ENCODE measurements at places on chromosomes 7 and 10.
A peak's percentile ranks its signal among the peaks of the same experiment; 100 is the strongest.

DNA sequence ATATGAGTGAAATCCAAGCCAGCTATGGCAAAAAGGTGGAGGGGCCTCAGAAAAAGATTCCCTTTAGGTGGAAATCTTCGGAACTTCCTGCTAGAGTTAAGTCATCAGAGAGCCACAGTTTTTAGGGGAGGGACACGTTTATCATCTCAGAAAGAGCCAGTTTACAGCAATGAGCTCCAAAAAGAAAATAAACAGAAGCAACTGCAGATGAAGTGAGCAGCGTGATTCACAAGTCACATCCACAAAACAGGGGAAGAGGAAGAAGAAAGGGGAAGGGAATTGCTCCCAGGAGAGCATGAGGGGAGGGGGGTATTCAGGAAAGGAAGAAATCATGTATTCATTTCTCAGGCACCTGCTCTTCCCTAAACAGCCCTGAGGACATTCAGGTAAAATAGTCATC lies 156.2 kb upstream of the FOXK1 start:
- DNase-seq, result no peak

- DNase-seq, result no peak
These were observed 13.7 kb downstream of the HTRA1 start for GRCh38 chr10:122475100-122475499.

DNA sequence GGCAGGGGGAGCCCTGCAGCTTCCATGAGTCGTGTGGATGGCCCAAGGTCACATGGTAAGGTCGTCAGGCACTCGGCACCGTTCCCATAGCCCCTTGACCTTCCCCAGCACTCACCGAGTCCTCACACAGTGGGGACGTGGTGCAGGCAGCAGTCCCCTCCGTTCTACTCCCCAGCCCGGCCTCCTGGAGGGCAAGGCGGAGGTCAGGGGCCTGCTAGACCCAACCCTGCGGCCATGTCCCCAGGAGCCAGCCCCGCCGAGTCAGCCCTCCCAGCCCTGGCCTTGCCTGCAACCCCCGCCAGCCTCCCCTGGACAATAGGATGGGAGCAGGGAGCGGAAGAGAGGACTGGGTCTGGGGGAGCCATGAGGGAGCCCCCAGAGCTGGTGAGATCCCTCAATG lies 65.2 kb downstream of the ELFN1 start:
- DNase-seq, result no peak

DNA sequence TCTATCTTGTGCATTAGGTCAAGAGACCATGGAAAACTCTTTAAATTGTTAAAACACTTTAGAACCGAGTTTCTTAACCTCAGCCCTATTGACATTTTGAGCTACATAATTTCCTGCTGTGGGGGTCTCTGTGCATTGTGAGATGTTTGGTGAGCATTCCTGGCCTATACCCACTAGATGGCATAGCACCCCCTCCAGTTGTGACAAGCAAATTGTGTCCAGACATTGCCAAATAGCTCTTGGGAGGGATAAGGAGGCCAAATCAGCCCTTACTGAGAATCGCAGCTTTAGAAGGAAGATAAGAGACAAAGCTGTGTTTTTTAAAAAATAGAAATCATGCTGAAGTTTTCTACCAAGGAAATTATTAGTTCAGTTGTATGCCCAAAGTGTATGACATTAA lies 1158.5 kb upstream of the C7orf33 start:
- DNase-seq, result no peak

GRCh38 chr10:68666280-68666760 lies 54.7 kb upstream of the CCAR1 start:
- no peak for DNase-seq

- no peak for DNase-seq
These were observed 47.0 kb downstream of the FOXL3 start for GRCh38 chr7:336810-337566.

DNA sequence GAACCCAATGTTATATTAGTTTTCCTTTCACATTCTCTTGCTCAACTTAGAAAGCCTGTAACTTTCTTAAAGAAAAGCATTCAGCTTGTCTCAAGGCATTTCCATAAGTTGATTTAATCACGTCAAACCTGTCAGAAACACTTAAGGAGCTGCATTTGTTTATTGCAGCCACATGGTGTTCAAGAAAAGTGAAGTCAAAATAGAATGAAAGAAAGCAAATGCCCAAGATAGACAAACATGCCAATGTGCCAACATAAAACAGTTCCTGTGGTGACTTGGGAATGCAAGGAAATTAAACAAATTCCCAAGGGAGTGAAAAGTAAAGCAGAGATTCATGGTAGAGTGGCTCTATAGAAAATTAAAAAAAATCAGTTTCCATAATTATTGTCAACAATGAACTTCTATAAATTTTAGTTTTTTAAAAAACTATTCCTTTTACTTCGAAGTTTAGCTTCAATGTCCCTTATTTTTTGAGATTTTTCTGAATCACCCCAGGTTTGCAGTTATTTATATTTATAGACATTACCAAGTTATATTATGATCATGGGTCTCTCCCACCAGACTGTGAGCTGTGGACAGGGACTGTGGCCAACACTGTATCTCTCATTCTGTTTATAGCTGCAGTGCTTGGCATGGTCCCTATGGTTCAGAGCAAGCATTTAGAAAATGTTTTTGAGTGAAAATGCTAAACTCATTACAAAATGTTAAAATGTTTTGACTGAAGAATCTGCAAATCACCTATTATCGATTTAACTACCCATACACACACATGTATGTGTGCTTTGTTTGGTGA lies 887.4 kb downstream of the REEP3 start:
- no peak for DNase-seq

- no peak for DNase-seq
These were observed 19.7 kb downstream of the SKIDA1 start for GRCh38 chr10:21505711-21506278.

- no peak for DNase-seq
These were observed 139.2 kb upstream of the ZMIZ1 start for GRCh38 chr10:78929541-78929940.

GRCh38 chr7:89770161-89770560 lies 384.1 kb upstream of the STEAP1 start:
- DNase-seq, result no peak

GRCh38 chr7:125122173-125122572 lies 192.5 kb upstream of the POT1 start:
- no peak for DNase-seq

GRCh38 chr7:93566876-93567275 lies 7.6 kb downstream of the CALCR start:
- DNase-seq, result no peak

DNA sequence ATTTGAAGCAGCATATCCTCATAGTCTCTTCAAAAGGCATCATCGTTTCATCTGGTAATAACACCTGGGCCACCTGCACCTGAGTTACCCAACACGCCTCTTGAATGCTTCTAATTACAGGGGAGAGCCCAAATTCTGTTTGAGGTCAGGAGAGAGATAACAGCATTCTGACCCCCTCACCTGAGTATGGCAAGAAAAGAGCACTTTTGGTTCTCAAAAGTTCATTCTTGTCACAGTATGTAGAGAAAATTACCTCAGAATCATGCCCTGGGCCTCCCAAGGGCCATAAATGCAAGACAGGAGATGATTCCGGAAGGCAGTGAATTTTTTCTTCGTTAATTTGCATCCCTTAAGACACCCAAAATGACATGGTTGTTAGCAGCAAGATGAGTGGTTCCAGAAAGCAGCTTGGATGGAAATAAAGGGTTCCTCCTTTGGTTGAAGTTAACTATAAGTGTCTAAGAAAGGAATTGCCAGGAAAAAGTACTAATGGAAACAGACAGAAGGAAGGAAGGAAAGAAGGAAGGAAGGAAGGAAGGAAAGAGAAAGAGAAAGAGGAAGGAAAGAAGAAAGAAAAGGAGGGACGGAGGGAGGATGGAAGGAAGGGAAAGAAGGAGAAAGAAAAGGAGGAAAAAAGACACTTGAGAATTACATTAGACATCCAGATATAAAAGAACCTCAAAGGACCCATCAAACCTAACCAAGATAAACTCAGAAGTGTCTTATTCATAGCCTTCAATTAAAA lies 228.4 kb upstream of the RHOBTB1 start:
- no peak for DNase-seq

DNA sequence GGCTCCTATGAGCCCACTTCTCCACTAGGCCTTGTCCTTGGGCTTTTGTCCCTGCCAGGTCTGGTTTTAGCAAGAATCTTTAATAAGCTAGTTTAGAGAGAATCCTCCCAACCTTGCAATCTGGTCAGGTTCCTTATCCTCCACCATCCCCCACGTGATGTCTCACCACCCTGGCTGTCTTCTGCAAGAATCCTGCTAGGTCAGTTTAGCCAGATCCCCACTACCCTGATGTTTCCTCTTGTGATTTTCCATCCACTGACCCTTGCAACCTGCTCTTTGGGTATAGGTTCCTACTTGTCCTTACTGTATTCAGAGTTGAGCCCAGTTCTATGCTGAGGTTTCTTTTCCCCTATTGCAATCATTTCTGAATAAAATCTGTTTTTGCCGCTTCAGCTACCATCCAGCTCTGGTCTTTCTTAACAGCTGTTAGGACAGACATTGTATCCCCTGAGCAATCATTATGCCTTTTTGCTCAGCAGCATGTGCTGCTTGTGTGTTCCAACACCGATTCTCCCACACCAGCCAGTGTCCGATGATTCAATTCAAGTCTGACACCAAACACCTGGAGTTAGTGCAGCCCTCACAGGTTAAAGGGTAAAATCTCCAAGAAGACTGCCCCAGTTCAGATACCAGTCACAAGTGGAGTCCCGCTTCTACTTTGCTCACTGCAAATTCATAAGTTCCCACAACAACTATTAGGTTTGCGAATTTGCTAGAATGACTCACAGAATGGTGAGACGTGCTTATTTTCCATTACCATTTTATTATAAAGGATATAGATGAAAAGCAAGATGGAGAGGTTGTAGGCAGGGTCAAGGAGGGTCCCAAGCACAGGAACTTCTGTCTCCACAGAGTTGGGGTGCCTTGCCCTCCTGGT lies 62.2 kb upstream of the ADCY1 start:
- no peak for DNase-seq

GRCh38 chr7:45146531-45147379 lies 10.8 kb upstream of the RAMP3 start:
- DNase-seq, result no peak

DNA sequence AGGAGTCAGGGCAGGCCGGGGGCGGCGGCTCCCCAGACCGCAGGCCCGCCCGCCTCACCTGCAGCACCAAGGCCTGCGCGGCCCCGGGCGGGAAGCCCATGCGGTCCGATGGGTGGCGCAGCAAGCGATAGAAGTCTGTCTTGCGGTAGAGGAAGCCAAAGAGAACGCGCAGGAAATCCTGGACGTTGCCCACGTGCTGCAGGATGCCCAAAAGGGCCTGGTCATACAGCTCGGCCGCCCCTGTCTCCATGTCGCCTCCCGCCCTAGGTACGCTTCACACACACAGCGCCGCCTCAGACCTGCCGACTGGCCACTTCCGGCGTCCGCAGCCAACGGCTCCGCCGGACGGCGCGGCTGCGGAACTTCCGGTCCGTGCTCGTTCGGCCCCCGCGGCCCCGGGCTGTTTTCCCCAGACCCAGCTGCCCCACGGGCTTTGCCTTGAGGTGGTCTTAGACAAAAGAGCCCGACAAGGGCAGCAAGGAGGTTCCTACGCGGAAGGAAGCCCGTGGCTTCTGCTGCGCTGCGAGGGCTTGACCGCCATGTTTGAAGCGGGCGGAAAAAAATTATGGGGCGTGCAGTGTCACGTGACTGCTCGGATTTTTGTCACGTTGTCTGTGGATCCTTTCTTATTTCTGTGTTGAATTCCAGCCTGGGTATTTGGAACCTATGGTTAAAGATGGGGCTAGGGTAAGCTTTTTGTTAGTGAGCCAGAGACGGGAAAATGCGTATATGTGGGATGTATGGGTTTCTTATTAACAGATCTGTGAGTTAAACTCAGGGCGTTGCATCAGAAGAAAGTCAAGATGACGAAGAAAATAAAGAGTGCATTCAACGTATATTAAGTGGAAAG lies at the start of gene NUDCD3:
Gene NUDCD3 (minus strand): TSS at position 308 of the 850 bp plus-strand sequence. CDS start 58 bp downstream, at position 250.
- DNase-seq, result peak; percentile 74
